Brain pericyte (primary cell): ENCODE measurements at places on chromosomes 16 and 17.

GRCh38 chr16:27106305-27106704 lies 39.6 kb downstream of the C16orf82 start:
- DNase-seq: no peak

DNA sequence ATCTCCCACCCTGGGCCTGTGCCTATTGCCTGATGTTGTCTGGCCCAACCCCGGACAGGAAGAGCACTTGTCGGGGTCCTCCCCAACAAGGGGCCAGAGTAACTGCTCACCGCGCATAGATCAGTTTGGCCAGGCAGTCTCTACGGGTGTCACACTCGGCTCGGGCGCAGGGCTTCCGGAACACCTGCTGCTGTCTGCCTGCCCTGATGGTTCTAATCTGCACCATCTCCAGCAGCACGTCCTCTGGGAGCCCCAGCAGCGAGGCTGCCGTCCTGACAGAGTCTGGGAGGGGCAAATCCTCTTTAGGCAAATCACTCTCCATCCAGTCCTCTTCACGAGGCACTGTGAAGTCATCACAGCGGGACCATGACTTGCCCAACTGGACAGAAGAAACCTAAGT lies 24.0 kb downstream of the MYO19 start:
- DNase-seq: no peak

GRCh38 chr16:4610011-4611005 lies 4.4 kb downstream of the UBALD1 start:
- no peak for DNase-seq

GRCh38 chr16:13189250-13189649 lies 287.9 kb downstream of the SHISA9 start:
- DNase-seq: no peak

DNA sequence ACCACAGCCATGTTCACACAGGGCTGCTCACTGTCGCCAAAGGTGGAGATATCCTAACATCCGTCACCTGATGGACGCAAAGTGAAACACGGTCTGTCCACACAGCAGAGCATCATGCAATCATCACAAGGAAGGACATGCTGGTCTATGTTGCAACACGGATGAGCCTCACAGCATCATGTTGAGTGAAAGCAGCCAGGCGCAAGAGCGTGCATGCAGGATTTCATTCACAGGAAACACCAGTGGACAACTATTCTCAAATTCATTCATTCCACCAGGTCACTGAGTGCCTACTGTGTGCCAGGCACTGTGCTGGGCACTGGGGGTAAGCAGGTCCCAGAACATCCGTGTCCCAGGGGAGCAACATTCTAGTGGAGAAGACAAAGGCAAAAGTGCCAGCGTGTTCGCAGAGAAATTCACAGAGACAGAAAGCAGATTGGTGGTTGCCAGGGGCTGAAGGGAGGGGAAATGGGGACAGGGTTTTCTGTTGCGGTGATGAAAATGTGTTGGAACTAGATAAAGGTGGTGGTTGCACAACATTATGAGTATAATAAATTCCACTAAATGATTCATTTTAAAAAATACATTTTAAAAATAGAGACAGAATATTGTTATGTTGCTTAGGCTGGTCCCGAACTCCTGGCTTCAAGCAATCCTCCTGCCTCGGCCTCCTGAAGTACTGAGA lies 22.7 kb upstream of the KCNJ12 start:
- DNase-seq: no peak

DNA sequence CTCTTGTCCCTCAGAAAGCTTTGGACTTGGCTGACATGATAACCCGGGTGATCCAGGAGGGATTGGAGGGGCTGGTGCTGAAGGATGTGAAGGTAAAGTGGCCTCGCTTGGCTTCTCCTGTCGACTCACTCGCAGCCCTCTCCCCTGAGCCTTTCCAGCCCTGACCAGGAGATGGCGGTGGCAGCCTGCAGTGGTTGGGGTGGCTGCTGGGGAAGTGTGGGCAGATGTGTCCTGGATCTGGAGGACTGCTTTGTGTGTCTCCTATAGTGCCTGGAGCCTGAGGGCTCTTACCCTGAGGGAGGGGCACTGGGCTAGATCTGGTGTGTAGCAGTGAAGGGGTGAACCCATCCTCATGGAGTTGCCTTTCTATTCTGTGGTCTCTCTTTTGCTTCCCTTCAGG lies 17.9 kb downstream of the LIG3 start:
- DNase-seq: no peak

GRCh38 chr17:65158041-65158440 lies 20.9 kb downstream of the RGS9 start:
- DNase-seq: no peak

DNA sequence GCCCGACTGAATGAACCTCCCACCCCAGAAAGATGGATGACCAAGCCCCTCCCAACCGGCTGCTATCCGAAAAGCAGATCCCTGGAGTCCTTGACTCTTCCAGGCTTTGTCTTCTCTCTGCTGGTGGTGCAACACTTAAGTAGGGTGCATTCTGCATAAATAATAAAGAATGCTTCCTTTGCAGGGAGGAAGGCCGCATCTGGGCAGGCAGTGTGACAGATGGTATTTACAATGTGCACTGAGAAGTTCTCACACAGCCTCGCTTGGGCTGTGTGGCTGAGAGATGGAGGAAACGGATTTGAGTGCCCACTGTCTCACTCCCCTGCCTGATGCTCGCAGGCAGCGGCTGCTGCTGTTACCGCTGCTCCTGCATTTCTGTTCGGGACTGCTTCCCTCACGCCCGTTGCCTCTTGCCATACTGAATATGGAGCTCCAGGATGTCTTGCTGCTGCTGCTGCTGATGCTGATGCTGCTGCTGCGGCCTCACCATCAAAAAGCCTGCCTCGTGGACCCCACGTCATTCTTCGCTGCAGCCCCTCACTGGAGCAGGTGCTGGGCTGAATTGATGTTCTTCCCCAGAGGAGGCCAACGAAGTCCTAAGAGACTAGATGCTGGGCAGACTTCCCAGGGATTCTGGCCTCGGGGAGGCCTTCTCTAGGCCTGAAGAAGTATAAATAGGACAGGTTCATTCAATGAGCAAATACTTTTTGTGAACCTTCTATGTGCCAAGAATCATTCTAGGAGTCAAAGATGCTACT lies 7.1 kb upstream of the RHBDL3 start:
- no peak for DNase-seq

DNA sequence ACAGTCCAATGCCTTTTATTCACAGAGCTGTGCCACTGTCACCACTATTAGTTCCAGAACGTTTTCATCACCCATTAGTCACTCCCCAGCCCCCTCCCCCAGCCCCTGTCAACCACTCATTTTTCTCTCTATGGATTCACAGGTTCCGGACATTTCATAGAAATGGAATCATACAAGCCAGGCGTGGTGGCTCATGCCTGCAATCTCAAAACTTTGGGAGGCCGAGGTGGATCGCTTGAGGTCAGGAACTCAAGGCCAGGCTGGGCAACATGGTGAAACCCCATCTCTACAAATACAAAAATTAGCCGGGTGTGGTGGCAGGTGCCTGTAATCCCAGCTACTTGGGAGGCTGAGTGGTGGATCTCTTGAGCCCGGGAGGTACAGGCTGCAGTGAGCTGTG lies 759 bp upstream of the PAM16 start:
- no peak for DNase-seq

- DNase-seq: no peak
Observed at GRCh38 chr17:6853764-6854442, 22.4 kb upstream of the TEKT1 start.

- no peak for DNase-seq
Observed at GRCh38 chr16:58114827-58115825, 14.1 kb downstream of the CFAP20 start.

DNA sequence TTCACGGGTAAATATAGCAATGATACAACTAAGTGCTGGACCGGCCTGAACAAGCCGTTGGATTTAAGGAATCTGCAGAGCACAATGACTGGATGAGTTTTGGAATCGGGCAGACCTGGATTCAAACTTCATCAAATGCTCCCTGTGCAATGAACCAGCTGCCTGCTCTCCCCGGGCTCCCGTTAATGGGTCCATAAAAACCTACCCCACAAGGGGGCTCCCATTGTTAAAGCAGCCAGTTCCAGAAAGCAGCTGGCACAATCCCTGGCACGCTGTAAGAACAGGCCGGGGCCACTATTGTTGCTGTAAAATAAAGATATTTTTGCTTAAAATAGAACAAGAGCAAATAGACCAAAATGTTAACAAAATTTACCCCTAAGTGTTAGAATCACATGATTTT lies 131.9 kb downstream of the C16orf95 start:
- DNase-seq: no peak

- no peak for DNase-seq
Observed at GRCh38 chr16:57062329-57062728, 30.1 kb upstream of the CPNE2 start.

- DNase-seq: no peak
Observed at GRCh38 chr16:23858542-23858941, 22.8 kb downstream of the PRKCB start.

DNA sequence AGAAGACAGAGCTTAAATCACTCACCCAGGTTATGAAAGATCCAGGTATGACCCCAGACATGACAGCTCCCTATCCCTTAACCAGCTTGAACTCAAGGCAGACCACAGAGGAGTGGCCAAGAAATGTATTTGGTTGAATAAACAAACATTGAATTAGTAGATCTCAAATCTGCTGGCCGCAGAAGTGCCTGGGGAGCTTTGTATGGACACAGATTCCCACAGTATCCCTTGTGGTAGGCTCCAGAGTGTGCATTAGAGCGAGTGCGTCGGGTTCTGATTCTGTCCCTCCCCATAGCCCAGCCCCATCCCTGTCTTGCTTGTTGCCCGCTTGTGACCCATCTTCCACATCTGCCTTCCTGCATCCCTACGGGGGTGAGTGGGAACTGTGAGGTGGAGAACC lies 118.8 kb upstream of the FOXF1 start:
- no peak for DNase-seq

- DNase-seq: no peak
Observed at GRCh38 chr17:34741967-34742366, 162.6 kb downstream of the TMEM132E start.

- no peak for DNase-seq
Observed at GRCh38 chr17:53844491-53845107, 21.9 kb downstream of the KIF2B start.

GRCh38 chr17:4043862-4044261 lies 79.6 kb upstream of the ATP2A3 start:
- DNase-seq: no peak

DNA sequence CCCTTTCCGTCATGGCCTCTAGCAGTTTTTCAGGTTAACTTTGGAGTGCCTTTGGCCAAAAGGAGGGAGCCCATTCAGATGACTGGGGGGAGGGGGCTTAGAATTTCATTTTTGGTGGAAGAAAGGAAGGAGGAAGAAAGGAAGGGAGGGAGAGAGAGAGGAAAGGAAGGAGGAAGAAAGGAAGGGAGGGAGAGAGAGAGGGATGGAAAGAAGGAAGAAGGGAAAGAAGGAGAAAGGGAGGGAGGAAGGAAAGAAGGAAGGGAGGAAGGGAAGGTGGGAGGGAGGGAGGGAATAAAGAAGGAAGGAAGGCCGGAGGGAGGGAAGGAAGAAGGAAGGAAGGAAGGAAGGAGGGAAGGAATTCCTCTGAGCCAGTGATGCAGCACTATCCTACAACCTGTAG lies 25.7 kb downstream of the MMP15 start:
- no peak for DNase-seq

DNA sequence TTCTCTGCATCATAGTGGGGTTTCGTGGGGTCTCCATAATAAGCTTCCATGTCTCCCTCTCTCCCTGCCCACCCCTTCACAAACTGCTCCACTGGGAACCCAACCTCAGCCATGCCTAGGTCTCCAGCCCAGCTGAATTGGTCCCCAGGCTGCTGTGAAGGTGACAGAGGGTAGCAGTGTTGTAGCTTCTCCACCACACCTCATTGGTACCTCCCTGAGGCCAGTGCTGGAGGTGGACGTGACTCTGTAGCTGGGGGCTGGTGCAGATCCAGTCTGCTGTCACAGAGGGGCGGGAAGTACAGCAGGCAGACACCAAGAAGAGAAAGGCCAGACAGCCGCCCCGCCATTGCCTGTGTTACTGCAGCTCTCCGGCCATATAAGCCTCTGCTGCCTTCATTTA lies 82.1 kb downstream of the OR1D5 start:
- no peak for DNase-seq

DNA sequence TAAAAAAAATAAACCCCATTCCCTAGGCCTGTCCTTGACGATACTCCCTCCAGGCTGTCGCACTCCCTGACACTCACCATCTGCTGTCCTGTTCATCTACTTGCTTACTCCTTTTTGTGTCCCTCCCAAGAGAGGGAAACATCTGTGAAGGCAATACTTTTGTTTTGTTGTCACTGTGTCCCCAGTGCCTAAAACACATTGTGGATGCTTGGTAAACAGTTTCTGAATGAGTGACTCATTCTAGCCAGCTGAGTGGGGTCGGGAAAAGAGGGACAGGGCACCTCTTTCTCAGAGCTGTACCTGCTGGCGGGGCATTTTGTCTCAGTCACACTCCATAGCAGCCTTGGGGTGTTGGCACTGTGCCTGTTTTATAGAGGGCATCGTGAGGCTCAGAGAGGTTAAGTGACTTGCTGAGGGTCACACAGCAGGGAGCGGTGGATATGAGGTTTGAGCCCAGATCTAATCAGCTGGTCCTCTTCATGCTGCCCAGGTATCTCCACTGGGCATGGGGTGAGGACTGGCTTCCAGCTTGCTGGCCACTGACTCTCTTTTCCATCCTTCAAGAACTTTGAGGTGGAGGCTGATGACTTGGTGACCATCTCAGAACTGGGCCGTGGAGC lies 15.6 kb downstream of the MAP2K3 start:
- DNase-seq: no peak

DNA sequence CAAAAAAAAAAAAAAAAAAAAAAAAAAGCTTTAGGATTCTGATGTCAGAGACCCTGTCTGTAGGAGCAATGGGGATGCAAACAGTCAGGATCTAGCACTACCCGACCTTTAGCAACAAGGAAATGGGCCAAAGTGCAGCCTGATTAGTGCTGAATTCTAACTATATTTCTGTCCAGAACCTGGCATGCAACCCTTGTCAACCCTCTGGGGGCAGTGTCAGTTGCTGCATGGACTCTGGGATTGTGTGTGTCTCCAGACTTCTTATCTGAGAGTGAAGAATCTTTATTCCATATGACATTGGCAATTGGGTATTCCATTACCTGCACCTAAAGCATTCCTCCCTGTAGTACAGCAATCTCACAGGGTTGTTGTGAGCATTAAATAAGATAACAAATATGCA lies 120.3 kb upstream of the CRHR1 start:
- DNase-seq: no peak

DNA sequence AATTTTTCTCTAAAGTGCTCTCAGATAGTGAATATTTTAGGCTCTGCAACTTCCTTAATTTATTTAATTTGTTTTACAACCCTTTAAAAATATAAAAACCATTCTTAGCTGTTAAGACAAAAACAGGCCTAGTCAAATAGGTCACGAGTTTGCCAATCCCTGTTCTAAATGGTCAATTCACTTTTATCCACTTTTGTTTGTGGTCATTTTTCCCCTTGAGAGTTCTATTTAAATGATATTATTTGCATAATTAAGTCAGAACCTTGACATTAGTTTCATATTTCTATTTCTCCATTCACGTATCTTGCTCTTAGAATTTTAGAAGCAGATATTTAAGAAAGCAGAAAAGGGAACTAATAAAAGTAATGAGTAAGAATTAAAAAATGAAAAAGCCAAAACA lies 4.0 kb downstream of the AMFR start:
- DNase-seq: no peak

- no peak for DNase-seq
Observed at GRCh38 chr16:50476486-50477255, 71.5 kb upstream of the NKD1 start.

- no peak for DNase-seq
Observed at GRCh38 chr16:4362476-4363135, 9.0 kb upstream of the VASN start.

GRCh38 chr17:600576-601243 lies 113.9 kb downstream of the VPS53 start:
- no peak for DNase-seq
